ENCODE measurements at places on chromosomes 4 and X.

- no peak for DNase-seq
These were observed 125.0 kb upstream of the PJA1 start for GRCh38 chrX:69290292-69290691.

- DNase-seq: no peak
These were observed 112.5 kb downstream of the MAB21L2 start for GRCh38 chr4:150694438-150694837.

- no peak for DNase-seq
These were observed 499.9 kb upstream of the AADAT start for GRCh38 chr4:170589597-170590191.

GRCh38 chrX:34638116-34638515 lies 19.0 kb downstream of the TMEM47 start:
- no peak for DNase-seq

GRCh38 chrX:131734621-131735020 lies 190.7 kb downstream of the OR13H1 start:
- peak; percentile 56 for DNase-seq

GRCh38 chr4:98634061-98634460 lies 24.4 kb downstream of the TSPAN5 start:
- no peak for DNase-seq

GRCh38 chr4:106017975-106018374 lies 122.7 kb downstream of the NPNT start:
- DNase-seq: no peak

DNA sequence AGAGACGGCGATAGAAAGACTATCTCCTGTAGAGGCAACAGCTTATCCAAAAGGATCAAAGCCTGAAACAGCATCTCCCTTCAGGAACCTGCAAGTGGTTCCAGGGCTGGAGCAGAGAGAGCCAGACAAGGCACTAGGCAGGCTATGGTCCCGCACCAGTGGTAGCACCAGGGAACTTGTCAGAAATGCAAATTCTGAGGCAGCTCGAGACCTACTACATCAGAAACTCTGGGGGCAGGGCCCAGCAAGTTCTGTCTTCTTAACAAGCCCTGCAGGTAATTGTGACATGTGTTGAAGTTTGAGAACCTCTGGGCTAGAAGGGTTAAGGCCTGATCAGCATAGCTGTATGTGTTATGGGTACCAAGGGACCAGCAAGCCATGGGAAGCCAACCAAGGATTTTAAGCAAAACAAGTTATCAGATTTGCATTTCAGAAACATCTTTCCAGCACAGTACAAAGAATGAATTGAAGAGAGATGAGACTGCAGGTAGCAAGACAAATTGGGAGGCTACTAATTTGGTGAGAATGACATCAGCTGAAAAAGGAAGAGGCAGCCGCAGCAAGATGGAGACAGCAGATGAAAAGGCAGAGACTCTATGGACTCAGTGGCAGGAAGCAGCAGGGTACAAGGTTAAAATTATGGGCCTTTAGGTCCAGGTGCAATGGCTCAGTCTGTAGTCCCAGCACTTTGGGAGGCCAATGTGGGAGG lies 139.7 kb downstream of the TSPAN5 start:
- no peak for DNase-seq

DNA sequence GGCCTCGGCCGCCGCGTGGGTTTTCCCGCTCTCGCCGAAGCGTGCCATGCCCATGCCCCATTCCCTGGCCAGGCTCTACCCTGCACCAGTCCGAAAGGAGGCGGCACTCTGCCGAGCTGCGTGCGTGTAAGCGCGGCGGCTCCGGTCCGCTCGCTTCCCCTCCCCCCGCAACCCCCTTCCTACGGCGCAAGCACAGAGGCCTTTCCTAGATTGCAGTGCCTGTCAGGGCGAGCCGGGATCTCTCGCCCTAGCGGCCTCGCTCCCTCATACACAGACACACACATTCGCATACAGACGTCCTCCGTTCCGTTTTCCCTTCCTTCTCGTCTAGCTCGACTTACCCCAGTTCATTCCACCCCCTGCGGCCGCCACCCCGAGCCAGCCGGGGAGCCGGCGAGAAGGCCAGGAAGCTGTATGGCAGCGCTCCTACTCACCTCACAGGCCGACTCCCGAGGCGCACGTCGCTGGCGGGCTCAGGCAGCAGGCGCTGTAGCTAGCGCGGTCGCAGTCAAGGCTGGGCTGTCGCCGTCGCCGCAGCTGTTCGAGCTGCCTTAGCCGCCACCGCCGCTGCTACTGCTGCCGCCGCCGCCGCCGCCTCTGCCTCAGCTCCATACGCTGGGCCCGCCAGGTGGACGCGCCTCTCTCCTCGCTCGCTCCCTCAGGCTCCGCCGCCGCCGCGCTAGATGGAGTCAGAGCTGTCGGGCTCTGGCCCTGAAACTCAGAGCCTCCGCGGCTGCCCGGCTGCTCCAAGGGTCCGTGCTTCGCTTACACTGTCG lies 615 bp downstream of the NEXMIF start:
- DNase-seq: no peak

GRCh38 chrX:15438332-15438731 lies 54.1 kb upstream of the VEGFD start:
- DNase-seq: no peak

DNA sequence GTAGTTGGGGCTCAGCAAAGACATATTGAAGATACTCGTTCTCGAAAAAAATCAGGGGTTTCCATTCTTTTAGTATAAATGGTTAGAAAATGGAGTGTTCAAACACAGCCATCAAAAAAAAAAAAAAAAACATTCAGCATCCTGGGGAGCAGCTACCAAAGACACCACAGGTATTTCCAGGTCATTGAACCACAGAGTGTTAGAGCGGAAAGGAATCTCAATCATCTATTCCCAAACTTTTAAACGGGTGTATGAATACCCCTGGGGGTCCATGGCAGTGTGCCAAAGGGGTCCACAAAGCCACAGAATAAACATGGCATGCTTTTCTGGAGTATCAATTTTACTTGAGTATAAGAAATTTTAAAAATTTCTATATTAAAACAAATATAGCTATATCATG lies 6.9 kb upstream of the FGF16 start:
- no peak for DNase-seq

- no peak for DNase-seq
These were observed 82.3 kb downstream of the PRSS12 start for GRCh38 chr4:118270492-118270891.

DNA sequence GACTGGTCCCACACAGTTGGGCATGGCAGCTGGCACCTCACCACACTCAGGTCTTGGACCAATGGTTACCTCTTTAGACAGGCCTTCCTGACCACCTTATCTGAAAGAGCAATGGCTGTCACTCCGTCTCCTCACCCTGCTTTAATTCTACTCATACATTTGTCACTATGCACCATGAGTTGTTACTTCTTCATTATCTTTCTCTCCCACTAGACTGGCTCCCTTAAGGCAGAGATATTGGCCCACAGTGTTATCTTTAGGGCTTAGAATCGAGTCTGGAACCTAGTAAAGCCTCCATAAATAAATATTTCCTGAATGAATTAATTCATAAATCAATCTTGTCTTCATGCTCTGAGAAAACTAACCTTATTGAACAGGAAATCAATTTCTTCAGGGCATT lies 46.6 kb downstream of the DCHS2 start:
- no peak for DNase-seq

DNA sequence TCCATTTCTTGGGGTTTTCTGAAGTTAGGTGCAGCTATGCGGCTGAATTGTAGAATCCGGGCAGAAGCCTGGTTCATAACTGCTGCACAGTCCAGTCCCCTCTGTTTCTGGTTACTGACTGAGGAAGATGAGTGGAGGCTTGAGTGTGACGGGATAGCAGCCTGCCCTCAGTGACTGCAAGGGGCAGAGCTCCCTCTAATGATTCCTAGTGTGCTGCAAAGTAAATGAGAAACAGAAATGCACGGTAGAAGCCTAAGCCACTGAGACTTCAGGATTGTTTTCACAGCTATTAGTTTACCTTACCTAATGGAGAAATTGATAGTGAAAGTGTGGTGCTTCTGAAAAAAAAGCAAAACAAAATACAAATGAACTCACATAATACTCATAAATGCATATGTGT lies 189.2 kb downstream of the GPM6A start:
- no peak for DNase-seq

DNA sequence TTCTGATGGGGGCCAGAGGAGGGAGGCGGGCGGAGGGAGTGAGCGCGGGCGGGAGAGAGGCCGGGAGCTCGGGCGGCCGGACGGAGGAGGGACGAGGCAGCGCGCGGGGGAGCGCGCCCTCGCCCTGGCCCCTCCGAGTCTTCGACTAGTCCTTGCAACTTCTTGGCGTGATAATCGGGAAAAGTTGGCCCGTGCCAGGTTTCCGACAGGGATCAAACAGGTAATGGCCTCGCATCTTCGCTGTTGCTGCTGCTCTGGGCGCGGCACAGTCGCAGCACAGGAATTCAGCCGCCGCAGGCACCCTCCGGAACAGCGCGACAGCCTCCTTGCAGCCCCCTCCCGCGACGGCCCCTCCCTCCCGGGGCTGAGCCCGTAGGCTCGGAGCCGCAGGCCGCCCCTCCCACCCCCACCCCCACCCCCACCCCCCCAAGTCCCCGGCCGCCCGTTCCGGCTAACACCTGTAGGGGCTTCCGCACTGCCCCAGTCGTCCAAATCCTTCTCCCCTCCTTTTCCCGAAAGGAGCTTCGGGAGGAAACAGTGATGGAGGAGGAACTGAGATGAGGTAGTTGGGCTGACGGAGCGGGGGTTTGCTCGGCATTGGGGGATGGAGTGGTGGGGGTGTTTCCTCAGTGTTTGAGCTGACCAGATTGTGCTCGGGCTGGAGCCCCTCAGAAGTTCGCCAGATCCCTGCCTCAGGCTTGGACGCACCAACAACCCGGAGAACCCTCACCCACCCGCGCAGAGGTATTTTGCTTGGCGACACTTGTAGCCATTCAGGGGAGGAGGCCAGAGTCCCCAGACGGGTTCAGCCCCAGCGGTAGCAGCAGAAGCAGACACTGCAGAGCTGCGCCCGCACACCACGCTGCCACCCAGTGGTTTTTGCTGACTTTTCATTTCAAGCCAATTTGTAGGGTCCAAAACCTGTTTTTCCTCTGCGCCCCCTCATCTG lies at the start of gene FGF13:
Gene FGF13 (minus strand): TSS at position 319 of the 949 bp plus-strand sequence. CDS start 714 bp downstream, outside the sequence.
- DNase-seq: no peak

DNA sequence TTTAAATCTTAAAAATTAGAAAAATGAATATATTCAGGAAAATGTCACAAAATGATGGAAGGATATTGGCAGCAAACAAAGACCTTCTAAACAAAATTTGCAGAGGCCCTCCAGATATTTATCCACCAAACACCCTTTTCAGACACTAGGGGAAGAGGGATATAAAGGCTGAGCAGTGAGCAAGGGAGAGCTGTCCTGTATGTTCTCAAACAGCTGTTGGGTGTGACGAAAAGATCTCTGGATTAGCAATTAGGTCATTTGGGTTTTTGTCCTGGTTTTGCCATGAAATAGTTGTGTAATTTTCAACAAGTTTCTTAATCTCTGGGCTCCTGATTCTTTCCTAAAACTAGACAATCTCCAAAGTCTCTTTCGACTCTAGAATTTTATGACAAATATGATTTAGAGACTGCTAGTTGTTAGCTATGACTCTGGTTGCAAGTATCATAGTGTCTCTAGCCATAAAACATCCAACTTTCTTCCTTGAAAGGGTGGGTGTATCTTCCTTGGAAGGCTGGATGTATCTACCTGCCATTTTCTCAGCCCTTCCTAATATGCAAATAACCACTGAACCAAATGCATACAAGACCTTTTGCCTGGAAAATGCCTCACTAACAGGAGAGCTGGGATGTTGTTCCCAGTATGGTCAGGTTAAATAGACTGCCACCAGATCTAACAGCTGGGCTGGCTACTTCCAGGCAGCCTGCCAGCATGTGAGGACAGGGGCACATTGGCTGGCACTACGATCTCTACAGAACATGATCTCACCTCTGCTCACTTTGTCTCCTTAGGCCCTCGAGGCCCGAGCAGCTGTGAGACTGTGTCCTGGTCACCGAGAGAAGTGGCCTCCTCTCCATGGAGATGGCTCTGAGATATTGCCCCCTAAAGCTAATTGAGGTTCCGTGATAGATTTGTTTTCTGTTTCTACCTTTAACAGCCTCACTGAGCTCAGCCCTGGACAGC lies 225.5 kb upstream of the JADE1 start:
- no peak for DNase-seq

DNA sequence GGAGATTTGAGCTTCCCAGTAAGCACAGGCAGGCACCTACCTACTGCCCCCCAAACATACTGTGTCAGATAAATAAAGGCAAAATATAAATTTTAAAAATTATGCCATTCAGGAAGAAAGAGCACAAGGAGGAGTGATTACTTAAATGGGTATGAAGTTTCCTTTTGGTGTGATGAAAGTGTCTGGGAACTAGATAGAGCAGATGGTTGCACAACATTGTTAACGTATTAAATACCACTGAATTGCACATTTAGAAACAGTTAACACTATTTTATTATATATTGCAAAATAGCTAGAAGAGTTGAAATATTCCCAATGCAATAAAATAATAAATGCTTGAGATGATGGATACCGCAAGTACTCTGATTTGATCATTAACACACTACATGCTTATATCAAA lies 374.7 kb upstream of the FGF13 start:
- no peak for DNase-seq

DNA sequence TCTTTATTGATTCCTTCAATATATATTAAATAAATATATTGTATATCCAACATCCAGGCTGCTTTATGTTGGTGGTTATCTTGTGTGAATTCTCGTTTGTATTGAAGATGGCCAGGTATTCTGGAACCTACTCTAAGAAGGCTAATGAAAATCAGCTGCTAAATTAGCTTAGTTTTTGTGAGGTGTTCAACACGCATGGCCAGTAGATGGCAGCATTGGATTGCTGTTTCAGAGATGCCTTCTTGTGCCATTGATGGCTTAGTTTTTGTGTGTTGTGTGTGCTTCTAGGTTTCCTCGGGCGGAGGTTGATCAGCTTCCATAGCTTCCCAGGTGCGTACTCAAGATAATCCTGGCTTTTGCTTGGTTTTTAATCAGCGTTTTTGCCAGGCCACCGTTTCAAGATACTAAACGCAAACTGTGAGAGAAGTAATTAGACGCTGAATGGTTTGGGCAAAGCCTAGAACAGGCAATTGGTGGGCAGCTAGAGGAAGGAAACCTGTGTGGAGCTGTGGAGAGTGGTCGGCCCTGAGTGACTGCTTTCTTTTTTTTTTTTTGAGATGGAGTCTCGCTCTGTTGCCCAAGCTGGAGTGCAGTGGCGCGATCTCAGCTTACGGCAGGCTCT lies 15.1 kb downstream of the NOCT start:
- peak; percentile 42 for DNase-seq

GRCh38 chrX:100674705-100675104 lies 30.7 kb downstream of the SRPX2 start:
- no peak for DNase-seq

GRCh38 chr4:153725136-153725830 lies 34.5 kb downstream of the RNF175 start:
- DNase-seq: no peak

GRCh38 chr4:174674305-174674840 lies 152.1 kb upstream of the HPGD start:
- no peak for DNase-seq

- no peak for DNase-seq
These were observed 21.8 kb downstream of the NKX3-2 start for GRCh38 chr4:13522282-13523104.

DNA sequence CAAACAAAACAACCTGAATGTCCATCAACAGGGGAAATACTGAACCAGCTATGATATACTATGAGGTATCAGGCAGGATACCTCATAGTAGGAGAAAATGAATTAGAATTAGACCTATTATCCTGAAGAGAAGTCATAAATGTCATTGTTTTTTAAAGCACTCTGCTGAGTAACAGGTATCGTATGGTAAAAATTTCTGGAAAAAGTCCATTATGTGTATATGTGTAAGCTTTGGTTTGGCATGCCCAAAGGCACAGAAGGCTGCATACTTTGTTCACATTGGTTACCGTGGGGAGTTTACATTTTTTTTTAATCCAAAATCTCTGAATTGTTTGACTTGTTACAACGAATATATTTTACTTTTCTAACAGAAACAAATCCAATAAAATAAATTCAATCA lies 70.5 kb downstream of the RPS3A start:
- DNase-seq: no peak

Data from activated CD8-positive, alpha-beta memory T cell treated with anti-CD3 and anti-CD28 coated beads for 1 hour (primary cell).